ENCODE measurements at places on chromosomes 6 and 20.

DNA sequence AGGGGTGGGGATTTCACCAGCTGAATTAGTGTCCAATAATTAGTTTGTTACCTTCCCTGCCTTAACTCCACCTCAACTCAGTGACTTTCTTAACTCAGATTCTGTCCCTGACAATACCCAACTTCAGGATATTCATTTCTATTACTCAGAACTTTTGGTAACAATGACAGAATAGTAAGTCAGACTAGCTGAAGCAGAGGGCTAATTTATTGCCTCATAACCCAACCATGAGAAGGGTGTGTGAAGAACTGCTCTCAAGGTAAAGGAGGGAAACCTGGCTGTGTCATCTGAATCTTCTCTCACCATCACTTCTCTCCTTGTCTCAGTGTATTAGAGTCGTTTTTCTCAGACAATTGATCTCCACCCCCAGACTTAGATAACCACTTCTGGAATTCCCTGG, 1.2 kb upstream of the PI3 start:
- DNase-seq, result no peak

- DNase-seq, result no peak
Measured at GRCh38 chr6:47134476-47135189, 92.5 kb upstream of the ADGRF1 start.

DNA sequence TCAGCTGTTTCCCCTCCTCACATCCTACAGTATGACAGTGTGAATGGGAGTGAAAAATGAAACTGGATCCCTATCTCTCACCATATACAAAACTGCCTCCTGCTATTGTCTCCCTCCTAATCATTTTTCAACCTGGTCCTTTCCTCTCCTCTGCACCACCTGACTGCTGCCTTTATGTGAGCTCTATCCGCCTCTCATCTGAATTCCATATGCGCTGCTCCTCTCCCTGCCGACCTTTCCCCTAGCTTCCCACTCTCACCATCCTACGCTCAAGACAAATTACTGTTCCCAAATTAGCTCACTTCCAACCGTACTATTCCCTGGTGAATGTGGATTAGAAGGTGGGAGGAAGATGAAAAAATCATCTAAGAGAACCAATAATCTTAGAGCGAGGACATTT, 148.4 kb upstream of the FBXL4 start:
- DNase-seq, result no peak

- DNase-seq, result no peak
Measured at GRCh38 chr6:126826166-126826714, 292.2 kb upstream of the RSPO3 start.

- no peak for DNase-seq
Measured at GRCh38 chr6:79230149-79230548, 4.3 kb downstream of the HMGN3 start.

Measured in GM06990 (cell line).